Tibial nerve (tissue), 4 donors: ENCODE measurements at places on chromosomes 1 and 21. TPM values are rescaled to one million over a fixed set of nuclear protein-coding genes. Genes with fewer than 3 reads are reported as not detected.

GPR52 gene
- total RNA-seq, result 2.2 TPM

CDK11A gene
- 66.2 TPM for total RNA-seq

GRCh38 chr21:23960769-23961168, 1646.5 kb downstream of the MRPL39 start:
- H3K27ac ChIP-seq, result no peak overlapping the region
- no peaks in the 10 kb centered on the region for H3K27me3 ChIP-seq
- H3K4me1 ChIP-seq, result no peaks in the 10 kb centered on the region
- no peak for DNase-seq
- H3K4me3 ChIP-seq, result no peak overlapping the region

- H3K27ac ChIP-seq, result no peak overlapping the region
- no peaks in the 10 kb centered on the region for H3K27me3 ChIP-seq
- no peak for DNase-seq
- no peak overlapping the region for H3K4me3 ChIP-seq
- no peaks in the 10 kb centered on the region for H3K36me3 ChIP-seq
These were observed 6.6 kb upstream of the MED18 start for GRCh38 chr1:28322194-28322593.

DNA sequence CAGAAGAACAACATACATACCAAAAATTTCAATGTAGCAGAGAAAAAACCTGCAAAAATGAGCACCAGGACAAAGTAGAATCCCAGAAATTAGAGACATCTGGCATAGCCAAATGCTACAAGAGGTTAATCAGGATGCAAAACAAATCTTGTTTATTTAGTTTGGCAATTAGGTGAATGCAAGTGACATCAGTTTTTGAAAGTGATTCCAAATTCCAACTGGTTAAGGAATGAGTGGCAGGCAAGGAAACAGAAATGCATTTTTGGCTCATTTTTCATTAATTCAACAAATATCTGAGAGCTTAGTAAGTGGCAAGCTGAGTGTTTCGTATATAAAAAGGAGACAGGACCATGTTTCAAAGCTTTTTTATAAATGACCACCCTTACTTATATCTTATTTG, 21.3 kb downstream of the SCAF4 start:
- DNase-seq, result no peak
- H3K4me3 ChIP-seq, result no peak overlapping the region
- no peaks in the 10 kb centered on the region for H3K27me3 ChIP-seq
- no peaks in the 10 kb centered on the region for H3K4me1 ChIP-seq

GPR37L1 gene
- 26.0 TPM for total RNA-seq

YTHDF2 gene
- 40.5 TPM for total RNA-seq

CCDC190 gene
- total RNA-seq, result not detected

DNA sequence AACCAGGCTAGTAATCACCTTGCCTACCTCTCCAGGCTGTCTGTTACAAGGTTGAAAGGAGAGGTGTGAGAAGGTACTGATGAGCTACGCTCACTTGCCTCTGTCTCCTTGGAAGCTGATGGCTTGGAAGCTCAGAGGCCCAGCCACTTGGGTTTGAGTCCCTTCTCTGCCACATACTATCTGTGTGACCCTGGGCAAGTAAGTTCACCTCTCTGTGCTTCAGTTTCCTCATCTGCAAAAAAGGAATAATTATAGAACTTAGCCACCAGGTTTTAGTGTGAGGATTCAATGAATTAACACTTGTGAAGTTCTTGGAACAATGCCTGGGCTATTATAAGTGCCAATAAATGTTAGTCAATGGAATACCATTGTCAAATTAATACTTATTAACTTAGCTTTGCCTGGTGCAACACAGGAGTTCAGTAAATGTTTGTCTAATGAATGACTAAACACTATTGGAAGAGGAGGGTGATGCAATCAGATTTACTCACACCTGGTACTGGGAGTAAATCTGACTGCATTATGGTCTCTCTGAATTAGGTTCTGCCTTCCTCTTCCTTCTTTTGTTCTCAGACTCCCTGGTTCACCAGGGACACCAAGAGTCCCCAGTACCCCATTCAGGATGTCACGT, 55.5 kb downstream of the TRABD2B start:
- no peaks in the 10 kb centered on the region for H3K27me3 ChIP-seq
- H3K4me1 ChIP-seq, result no peaks in the 10 kb centered on the region

DNA sequence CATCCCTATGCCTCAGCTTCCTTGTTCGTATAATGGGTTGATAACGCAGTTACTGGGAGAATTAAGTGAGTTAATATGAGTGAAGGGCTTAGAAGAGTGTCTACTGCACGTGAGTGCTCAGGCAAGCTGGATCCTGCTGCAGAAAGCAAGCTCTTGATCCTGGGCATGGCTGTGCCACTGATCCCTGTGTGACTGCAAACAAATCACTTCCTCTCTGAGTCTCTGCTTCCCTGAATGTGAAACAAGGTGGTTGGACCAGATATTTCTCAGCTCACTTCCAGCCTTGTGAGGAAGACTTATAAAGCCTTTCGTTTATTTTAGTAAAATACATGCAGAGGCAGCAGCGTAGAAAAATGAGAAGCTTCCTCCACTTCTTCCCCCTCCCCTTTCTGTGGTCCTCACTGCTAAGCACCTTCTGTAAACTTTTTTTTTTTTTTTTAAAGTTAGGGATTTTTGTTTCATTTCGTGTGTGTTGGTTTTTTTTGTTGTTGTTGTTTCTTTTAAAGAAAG, 13.8 kb downstream of the PSEN2 start:
- no peak for DNase-seq
- no peaks in the 10 kb centered on the region for H3K27me3 ChIP-seq
- no peaks in the 10 kb centered on the region for H3K36me3 ChIP-seq
- no peak overlapping the region for H3K4me3 ChIP-seq
- peaks cover 14% of the 10 kb centered on the region for H3K4me1 ChIP-seq
- H3K27ac ChIP-seq, result no peak overlapping the region

FLG gene
- not detected for total RNA-seq

- no peaks in the 10 kb centered on the region for H3K27me3 ChIP-seq
- no peaks in the 10 kb centered on the region for H3K4me1 ChIP-seq
- no peak for DNase-seq
- no peak overlapping the region for H3K4me3 ChIP-seq
- no peak overlapping the region for H3K27ac ChIP-seq
These were observed 27.3 kb downstream of the TMEM200B start for GRCh38 chr1:29096231-29096886.

GRCh38 chr1:187042538-187042937, 213.8 kb downstream of the PLA2G4A start:
- DNase-seq, result no peak
- H3K36me3 ChIP-seq, result no peaks in the 10 kb centered on the region
- H3K27me3 ChIP-seq, result no peaks in the 10 kb centered on the region
- H3K27ac ChIP-seq, result no peak overlapping the region
- no peak overlapping the region for H3K4me3 ChIP-seq

- H3K4me1 ChIP-seq, result peaks cover 67% of the 10 kb centered on the region
- DNase-seq, result peak; percentile 47
- H3K4me3 ChIP-seq, result peak overlapping the region; percentile 57
- peak overlapping the region; percentile 96 for H3K27ac ChIP-seq
- H3K27me3 ChIP-seq, result no peaks in the 10 kb centered on the region
These were observed 77.0 kb downstream of the MORN1 start for GRCh38 chr1:2314273-2314802.

DNA sequence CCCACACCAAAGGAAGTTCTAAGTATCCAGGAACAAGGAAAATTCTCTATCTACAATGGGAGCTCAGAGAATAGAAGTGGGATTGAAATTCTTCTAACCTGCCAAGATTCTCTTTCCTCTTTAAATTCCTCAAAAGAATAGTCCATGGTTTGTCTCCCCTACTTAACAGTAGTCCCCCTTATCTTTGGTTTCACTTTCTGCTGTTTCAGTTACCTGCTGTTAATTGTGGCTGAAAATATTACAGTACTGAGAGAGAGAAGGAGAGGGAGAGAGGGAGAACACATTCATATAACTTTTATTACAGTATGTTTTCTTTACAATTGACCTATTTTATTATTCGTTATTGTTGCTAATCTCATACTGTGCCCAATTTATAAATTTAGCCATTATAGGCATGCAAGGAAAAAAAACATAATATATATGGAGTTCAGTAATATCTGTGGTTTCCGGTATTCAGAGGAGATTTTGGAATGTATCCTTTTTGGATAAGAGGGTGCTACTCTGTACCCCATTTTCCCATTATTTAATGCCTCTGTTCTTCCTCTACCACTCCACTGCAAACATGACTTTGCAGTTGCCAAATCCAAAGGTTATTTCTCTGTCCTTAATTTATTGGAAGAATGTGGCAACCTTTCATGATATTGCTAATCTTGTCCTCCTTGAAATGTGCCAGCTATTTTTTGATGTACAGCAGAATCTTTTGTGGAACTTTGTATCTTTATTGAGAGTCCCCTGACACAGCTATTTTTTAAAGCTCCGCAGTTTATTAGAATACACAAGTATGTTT, 68.0 kb downstream of the USP25 start:
- no peak for DNase-seq
- H3K36me3 ChIP-seq, result no peaks in the 10 kb centered on the region
- H3K27me3 ChIP-seq, result no peaks in the 10 kb centered on the region
- H3K27ac ChIP-seq, result no peak overlapping the region

DNA sequence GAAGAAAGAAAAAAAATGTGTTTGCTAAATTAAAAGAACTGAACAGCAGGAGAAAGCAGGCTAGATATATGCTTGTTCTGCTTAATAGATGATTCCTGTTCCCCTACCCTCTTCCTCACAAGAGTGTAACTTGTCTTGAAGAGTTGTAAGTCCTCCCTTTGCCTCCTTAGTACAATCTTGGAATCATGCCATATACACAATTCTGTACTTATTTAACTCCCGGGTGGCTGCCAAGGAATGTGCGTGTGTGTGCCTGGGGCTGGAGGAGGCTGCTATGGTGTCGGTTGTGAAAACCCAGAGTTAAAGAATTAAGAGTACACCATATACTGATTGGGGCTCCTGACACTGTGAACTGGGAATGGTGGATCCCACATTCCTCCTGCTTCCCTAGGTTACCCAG, 194.2 kb downstream of the SIPA1L2 start:
- no peaks in the 10 kb centered on the region for H3K27me3 ChIP-seq
- H3K4me3 ChIP-seq, result no peak overlapping the region
- H3K27ac ChIP-seq, result no peak overlapping the region
- H3K36me3 ChIP-seq, result no peaks in the 10 kb centered on the region
- H3K4me1 ChIP-seq, result peaks cover 5% of the 10 kb centered on the region
- no peak for DNase-seq

GRCh38 chr1:47184822-47185677, 4.8 kb downstream of the PDZK1IP1 start:
- DNase-seq, result no peak
- peaks cover 31% of the 10 kb centered on the region for H3K27me3 ChIP-seq
- no peak overlapping the region for H3K27ac ChIP-seq
- H3K4me1 ChIP-seq, result peaks cover 9% of the 10 kb centered on the region
- H3K4me3 ChIP-seq, result no peak overlapping the region
- no peaks in the 10 kb centered on the region for H3K36me3 ChIP-seq

GRCh38 chr1:27666791-27667254, 5.2 kb downstream of the IFI6 start:
- H3K4me3 ChIP-seq, result no peak overlapping the region
- peaks cover 17% of the 10 kb centered on the region for H3K4me1 ChIP-seq
- no peaks in the 10 kb centered on the region for H3K36me3 ChIP-seq
- H3K27ac ChIP-seq, result no peak overlapping the region

- peak overlapping the region; percentile 17 for H3K27ac ChIP-seq
- H3K4me3 ChIP-seq, result peak overlapping the region; percentile 27
- no peaks in the 10 kb centered on the region for H3K27me3 ChIP-seq
These were observed 232.3 kb upstream of the B3GALT2 start for GRCh38 chr1:193418745-193419058.

DNA sequence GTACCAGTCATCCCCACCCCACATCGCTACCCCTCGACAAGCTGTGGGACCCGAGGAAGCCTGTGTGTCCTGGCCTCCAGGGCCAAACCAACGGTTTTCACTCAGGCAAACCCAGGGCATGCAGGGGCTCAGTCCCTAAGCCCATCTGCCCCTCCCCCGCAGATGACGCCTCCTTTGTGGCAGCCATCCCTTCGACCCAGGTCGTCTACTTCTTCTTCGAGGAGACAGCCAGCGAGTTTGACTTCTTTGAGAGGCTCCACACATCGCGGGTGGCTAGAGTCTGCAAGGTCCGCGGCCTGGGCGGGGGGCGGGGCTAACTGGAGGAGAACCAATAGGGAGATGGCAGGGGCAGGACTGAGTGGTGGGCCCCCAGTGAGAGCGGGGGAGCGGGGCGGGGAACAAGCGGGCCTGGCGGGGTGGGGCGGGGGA, 7.4 kb downstream of the SEMA4A start:
- DNase-seq, result peak; percentile 82
- H3K4me3 ChIP-seq, result peak overlapping the region; percentile 46
- no peaks in the 10 kb centered on the region for H3K4me1 ChIP-seq
- no peaks in the 10 kb centered on the region for H3K27me3 ChIP-seq
- peak overlapping the region; percentile 60 for H3K27ac ChIP-seq

KCNT2 gene
- 8.0 TPM for total RNA-seq

DNA sequence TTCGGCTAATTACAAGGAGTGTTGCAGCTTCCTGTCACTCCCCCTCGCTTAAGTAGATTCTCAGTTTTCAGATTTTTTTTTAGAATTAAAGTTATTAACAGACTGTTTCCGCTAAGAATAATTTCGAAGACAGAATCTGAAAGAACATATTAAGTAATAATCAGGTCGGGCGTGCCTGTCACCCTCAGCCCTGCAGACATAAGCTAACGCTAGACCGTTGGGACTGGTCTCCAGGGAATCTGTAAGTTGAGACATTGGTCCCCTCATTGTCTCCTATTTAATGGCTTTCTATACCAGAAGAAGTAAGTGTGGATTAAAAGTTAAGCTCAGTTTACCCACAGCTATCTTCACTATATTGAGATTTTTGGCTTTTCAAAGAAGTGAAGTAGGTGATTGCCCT, 14.5 kb downstream of the NMNAT1 start:
- no peak overlapping the region for H3K27ac ChIP-seq
- H3K4me1 ChIP-seq, result no peaks in the 10 kb centered on the region
- no peaks in the 10 kb centered on the region for H3K36me3 ChIP-seq

- H3K27me3 ChIP-seq, result no peaks in the 10 kb centered on the region
- DNase-seq, result no peak
- H3K36me3 ChIP-seq, result no peaks in the 10 kb centered on the region
- peaks cover 26% of the 10 kb centered on the region for H3K4me1 ChIP-seq
- H3K4me3 ChIP-seq, result no peak overlapping the region
- H3K27ac ChIP-seq, result peak overlapping the region; percentile 36
These were observed 19.5 kb upstream of the SELENON start for GRCh38 chr1:25780318-25781129.

GRCh38 chr1:182764029-182764727, 25.4 kb upstream of the NPL start:
- DNase-seq, result no peak
- no peaks in the 10 kb centered on the region for H3K27me3 ChIP-seq
- no peaks in the 10 kb centered on the region for H3K4me1 ChIP-seq
- H3K27ac ChIP-seq, result no peak overlapping the region
- no peak overlapping the region for H3K4me3 ChIP-seq

GRCh38 chr1:102252731-102253505, 256.2 kb upstream of the OLFM3 start:
- no peak overlapping the region for H3K27ac ChIP-seq
- DNase-seq, result no peak
- no peaks in the 10 kb centered on the region for H3K4me1 ChIP-seq
- no peak overlapping the region for H3K4me3 ChIP-seq
- H3K27me3 ChIP-seq, result no peaks in the 10 kb centered on the region

DNA sequence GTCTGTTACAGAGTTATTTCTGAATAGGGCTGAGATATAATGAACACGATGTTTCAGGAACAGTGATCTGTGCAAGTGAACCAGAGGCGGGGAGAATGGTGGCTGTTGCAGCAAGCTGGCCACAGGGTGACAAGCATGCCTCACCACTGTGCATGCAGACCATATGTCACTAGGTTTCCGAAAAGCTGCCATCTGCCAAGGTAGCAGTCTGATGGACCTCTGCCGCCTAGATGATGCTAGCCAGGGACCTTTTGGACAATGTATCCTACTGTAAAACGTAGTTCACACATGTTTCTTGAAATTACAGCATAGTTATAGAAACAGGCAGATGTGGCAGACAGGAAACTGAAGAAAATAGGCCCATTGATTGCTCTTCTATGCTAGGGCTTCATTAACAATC, 204.2 kb upstream of the RRP15 start:
- H3K4me3 ChIP-seq, result no peak overlapping the region
- H3K36me3 ChIP-seq, result no peaks in the 10 kb centered on the region
- no peak overlapping the region for H3K27ac ChIP-seq
- H3K4me1 ChIP-seq, result no peaks in the 10 kb centered on the region
